Hematopoietic multipotent progenitor cell (in vitro differentiated cells): ENCODE measurements at places on chromosomes 1 and 21.

GRCh38 chr1:165354739-165355138 lies 1.8 kb downstream of the LMX1A start:
- no peak for DNase-seq

DNA sequence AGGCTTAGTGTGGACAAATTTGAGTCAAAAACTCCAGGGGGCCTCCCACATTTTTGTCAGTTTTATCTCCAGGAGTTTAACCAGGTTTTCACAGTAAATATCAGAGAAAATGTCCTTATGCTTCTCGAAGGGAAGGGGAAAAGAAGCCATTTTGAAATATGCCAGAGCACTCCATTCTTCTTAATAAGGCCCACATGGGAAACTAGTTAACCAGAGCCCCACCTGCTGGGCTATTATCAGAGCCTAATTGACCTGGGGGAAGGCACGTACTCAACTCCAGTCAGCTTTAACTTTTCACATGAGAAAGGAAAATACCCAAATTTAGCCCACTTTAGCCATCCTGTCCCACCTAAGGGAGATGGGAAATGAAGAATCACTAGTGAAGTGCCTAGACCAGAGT lies 296.3 kb downstream of the PTBP2 start:
- no peak for DNase-seq

- peak; percentile 81 for DNase-seq
These were observed 8.9 kb downstream of the SDCCAG8 start for GRCh38 chr1:243264717-243265116.

DNA sequence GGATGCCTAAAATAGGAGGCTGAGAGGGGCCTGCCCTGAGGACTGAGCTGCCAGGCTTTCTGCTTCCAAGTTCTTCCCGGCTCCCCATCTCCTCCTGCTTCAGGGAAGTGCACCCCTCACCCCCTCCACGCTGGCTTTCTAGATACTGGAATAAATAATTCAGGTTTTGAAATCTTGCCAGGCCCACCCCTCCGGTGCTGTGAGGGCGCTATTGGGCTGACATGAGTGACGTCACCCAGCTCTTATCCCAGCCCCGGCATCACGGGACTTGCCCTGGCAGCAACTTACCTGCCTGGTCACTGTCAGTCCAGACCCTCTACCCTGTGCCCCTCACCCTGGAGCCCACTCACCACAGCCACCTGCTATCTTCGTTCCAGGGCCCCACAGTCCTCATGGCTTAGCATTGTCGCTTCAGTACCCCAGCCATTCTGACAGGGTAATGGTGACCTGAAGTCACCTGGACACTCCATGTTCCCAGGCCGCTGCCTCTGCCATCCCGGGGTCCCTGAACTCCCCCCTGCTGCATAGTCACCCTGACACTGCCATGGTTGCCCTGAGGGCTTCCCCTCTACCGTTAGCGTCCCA lies 819 bp upstream of the GPR3 start:
- DNase-seq: no peak

- no peak for DNase-seq
These were observed 39.0 kb downstream of the MRPL39 start for GRCh38 chr21:25568246-25568645.

DNA sequence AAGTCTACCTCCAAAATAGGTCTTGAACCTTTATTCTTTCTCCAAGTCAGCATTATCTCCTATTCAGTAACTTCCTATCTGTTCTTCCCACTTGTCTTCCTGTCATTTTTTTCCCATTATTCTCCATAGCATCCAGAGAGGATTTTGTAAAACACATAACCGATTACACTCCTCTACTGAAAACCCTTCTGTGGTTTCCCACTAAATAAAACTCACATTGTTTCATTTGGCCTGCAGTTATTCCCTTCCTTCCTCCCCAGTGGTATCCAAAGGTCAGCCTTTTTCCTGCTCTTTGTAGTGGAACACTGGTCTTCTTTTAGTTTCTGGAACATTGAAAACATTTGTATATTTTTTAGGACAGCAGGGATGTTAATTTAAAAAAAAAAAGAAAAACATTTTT lies 266.0 kb downstream of the GPR52 start:
- no peak for DNase-seq

- no peak for DNase-seq
These were observed 29.6 kb upstream of the CCN1 start for GRCh38 chr1:85550784-85551516.

DNA sequence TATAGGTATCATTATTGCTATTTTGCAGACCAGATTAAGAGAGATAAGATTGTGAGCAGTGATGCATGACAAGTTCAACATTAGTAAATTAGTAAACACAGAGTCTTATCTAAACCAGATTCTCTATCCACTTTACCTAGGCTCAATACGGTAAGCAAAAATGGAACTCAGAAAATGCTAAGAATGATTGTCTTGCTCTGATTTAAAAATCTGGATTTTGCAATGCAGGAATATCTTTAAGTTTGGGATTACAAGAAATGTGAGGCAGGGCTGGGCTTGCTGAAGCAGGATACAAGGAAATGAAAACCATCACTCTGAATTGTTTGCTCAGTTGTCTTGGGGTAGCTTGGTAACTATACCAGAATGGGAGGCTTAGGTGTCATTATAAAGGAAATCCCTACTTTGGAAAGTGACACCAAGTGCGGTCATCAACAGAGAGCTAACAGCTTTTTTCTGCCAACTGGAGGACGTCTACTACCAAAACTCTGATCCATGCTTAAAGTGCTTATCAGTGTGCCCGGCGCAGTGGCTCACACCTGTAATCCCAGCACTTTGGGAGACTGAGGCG lies 332.7 kb upstream of the RUNX1 start:
- no peak for DNase-seq

DNA sequence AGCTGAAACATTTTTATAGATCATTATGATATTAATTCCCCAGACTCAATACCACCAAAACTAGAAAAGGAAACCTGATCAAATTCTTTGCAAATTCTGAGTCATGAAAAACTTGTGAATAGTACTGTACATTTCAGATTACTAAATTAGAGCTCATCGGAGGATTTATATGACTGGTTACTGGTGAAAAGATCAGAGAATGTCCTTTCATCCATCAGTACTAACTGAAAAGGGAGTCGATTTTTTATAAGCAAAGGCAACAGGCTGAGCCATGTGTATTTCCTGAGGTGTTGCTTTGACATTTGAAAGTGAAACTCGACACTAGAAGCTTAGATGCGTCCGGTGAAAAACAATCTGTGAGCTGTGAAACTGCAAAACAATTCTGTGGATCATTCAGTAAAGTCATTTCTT lies 155.7 kb downstream of the TNFSF18 start:
- DNase-seq: no peak

DNA sequence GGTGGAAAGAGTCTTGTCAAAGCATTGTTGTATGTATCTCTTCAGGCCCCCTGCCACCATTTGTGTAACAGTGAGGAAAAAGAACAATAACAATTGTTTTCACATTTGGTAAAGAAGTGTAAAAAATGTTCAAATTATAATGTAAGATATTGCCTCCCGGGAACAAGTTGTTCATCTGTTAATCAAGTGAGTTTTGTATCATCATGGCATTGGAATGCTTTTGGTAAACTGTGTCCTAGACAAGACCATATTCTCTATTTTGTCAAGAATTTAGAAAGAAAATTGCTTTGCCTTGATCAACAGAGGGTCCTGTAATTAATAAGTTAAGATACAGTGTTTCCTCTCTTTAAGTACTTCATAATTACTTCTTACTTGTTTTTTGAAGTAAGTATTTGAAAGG lies 692.0 kb upstream of the NR5A2 start:
- DNase-seq: no peak

- peak; percentile 90 for DNase-seq
These were observed 2.2 kb downstream of the ACAP3 start for GRCh38 chr1:1305300-1306069.

GRCh38 chr1:214072426-214073157 lies 84.8 kb downstream of the PROX1 start:
- no peak for DNase-seq

GRCh38 chr1:83064589-83065242 lies 934.2 kb downstream of the TTLL7 start:
- no peak for DNase-seq

GRCh38 chr1:84930831-84931230 lies 37.8 kb upstream of the LPAR3 start:
- no peak for DNase-seq

DNA sequence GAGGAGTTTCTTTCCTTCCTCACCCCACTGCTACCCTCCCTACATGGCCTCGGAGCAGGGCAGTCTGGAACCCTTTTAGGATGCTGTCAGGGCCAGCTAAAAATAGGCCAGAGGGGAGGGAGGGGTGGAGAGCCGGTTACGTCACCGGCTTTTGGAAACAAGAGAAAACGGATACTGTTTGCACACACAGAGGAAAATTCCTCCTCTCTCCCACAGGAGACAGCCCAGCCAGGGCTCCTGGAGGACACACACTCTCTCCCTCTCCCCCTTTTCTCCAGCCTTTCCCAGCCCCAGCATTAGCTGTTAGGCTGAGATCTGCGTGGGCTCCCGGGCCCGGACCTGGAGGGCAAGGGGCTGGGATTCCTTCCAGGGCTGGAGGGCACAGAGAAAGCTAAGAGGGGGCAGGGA lies 20.0 kb upstream of the ALDH4A1 start:
- DNase-seq: no peak

GRCh38 chr21:25234857-25235801 lies 372.2 kb downstream of the MRPL39 start:
- DNase-seq: no peak
